ENCODE measurements at places on chromosomes 13 and 19.
A peak's percentile ranks its signal among the peaks of the same experiment; 100 is the strongest.

- DNase-seq, result no peak
These were observed 42.7 kb upstream of the SLC15A1 start for GRCh38 chr13:98795220-98795619.

- no peak for DNase-seq
These were observed 150.6 kb downstream of the LHFPL6 start for GRCh38 chr13:39452417-39452816.

DNA sequence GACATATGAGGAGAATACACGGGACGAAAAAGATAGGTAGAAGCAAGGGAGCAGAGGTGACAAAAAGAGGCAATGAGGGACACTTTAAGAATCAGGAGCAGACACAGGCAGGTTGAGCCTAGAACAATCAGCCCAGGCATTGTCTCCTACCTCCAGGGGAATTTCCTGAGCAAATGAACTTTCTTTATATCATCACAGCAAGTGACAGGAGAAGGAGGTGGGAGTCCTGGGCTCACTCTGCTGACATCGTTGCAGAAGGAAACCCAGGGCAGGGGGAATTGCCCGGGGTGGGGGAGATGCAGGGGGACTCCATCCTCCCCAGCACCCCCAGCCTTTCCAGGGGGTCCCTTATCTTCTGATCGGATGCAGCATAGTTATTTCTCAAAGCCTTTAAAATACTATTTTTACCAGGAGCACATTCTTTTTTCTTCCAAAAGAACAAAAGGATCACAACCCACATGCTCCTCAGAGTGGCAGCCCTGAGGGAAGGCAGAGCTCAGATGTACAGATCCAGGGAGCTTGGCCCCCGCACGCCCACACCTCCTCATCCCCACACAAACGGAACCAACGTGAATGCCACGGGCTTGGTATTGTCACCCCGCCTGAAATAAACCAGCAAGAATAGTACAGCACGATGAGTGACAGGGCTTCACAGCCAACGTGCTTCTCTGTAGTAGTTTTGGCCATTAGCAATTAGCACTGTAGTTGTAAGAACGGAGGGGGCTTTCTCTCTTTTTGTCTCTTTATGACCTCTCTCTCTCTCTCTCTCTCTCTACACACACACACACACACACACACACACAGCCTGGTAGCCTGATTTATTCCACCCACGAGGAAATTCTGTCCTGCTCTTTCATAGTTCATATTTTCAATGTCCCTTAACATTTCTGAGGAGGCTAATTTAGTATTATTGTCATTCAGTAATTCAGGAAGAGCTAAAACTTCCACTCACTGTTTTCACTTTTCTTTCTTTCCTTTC is 169.5 kb upstream of the UBL3 start:
- DNase-seq, result no peak

- DNase-seq, result no peak
These were observed 51.2 kb downstream of the FLT3 start for GRCh38 chr13:28049215-28049614.

DNA sequence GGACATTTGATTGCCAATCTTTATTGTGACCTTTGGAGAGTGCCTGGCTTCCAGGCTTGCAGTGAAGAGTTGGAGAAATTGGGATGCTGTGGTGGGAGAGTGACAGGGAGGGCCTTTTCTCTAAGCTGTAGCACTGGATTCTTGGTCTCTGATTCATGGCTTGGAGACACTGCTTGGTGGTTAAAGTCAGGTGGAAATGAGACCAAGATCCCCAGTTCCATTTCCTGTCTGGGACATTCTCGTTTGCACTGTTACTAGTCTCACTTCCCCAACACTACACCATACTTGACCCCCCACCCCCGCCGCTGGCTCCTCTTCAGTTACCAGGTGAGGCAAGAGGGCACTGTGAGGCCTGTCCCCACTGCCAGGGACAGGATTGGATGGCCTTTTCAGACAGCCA is 2.9 kb downstream of the SUPT5H start:
- DNase-seq, result no peak

- peak; percentile 32 for DNase-seq
These were observed 39.9 kb upstream of the CCNE1 start for GRCh38 chr19:29771708-29772414.

- DNase-seq, result no peak
These were observed 388.9 kb upstream of the KLF12 start for GRCh38 chr13:74523057-74523456.

DNA sequence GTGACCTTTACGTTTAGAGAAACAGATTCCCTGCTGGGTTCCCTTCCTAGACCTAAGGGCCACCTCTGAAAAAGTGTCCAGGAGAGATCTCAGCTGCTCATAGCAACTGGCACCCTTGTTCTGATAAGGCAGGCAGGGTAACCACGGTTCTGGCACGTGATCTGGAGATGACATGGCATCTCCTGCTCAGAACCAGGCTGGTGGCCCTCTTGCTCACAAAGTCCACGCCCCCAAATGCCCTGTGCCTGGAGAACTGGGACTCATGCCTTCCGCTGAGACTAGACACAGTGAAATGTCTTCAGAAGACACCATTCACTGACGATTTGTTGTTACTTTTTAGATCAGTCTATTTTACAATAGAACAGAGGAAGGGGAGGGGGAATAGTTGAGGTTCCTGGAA is 174.1 kb downstream of the ZNF536 start:
- DNase-seq, result no peak

DNA sequence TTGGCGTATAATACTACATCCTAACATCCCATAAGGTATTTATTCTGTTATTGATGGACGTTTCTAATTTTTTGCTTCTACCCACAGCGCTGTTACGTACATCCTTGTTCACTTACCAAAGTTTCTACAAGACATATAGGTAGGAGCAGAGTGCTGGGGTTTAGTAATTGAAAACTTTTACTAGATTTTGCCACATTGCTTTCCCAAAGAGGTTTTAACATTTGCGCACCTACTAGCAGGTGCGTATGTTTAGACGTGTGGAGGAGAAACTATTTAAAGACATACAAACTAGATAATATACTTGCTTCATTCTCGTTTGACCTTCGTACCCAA is 559 bp upstream of the RPL21 start:
- DNase-seq, result no peak

- no peak for DNase-seq
These were observed 549 bp downstream of the ZNF583 start for GRCh38 chr19:56404705-56405056.

- DNase-seq, result no peak
These were observed 7.3 kb downstream of the LRRC8E start for GRCh38 chr19:7895565-7895964.

- DNase-seq, result no peak
These were observed 10.4 kb downstream of the SMARCA4 start for GRCh38 chr19:10971107-10971726.

GRCh38 chr19:53644061-53644816 is 12.4 kb downstream of the DPRX start:
- no peak for DNase-seq

DNA sequence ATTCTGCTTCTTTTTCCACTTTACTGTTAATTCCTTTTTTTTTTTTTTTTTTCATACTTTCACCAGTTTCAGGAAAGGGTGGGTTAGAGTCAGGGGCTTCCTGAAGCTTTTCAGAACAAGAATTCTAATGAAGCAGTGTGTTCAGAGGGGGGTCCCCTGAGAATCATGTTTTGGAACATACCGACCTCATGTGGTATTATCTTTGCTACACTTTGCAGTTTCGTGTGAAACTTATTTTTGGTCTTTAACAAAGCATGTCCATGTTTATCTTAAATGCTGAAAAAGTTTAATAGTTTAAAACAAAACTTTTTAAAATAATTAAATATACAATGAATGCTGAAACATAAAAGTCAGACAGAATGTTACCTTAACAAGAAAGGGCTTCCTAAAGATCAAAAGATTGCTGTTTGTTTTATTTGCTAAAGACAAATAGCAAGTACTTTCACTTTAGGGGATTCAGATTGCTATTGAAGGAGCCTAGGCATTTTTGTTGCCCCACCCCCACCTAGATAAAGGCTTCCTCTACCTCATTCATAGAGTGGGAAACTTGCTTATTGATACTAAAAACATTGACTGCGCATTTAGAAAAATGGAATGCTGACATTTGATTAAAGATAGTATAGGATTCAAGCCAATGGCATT is 21.1 kb upstream of the POMP start:
- no peak for DNase-seq

DNA sequence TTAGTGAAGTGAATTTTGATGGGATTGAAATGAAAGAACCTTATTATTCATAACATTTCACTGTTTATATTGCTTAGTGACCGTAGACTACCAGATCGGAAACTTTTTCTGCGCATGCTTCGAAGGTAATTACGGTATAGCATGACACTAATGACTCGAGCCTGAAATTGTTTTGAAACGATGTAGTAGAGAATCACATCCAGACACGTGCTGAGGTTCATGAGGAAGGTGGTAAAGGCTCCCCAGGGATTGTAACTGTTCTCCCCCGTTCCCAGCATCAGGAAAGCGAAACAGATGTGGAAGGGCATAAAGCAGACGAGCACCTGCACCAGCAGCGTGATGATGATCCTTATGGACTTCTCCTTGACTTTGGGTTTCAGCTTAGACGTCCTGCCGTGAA is 3.3 kb downstream of the GPR18 start:
- DNase-seq, result no peak

DNA sequence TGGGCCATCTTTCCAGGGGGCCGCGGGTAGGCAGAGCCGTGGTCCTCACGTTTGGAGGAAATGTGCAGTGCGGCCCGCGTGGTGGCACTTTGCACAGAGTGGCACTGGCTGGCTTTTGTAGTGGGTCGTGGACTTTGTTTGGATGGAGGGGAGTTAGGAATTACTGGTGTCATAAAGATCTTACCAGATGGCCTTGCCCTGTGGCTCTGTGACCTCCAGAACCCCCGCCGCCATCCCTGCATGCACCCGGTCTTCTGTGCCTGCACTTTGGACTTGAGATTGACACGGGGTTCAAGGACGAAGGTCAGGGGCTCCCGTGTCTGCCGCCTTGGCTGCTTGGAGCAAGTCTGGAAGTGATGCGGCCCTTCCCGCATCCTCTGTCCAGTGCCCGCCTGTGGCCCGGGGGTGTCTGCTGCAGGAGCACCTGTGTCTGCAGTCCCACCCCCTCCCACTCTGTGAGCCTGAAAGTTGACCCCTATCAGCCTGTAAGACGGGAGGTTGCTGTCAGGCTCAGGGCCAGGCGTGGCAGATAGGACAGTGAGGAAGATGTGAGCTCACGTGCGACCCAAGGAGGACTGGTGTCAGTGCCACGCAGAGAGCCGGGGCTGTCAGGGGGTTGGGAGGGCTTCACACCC is 2.2 kb downstream of the GNA11 start:
- DNase-seq, result no peak

- no peak for DNase-seq
These were observed 11.3 kb upstream of the TNFRSF19 start for GRCh38 chr13:23558675-23559536.

DNA sequence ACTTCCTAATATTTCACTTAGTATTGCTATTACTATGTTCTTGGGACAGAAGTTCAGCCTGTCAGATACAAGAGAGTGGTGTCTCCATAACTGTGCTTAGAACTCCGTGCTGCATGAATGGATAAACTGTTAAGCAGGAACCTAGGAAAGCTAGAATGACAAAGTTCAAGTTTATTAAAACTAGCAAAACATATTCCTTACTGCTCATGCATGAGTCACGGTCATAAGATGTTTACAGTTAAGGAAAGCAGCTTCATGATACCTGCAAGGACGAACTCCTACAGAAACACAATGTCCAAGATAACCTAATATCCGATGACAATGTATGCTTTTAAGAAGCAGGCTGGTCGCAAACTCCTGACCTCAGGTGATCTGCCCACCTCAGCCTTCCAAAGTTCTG is 6.0 kb upstream of the ZNF765 start:
- DNase-seq, result no peak

DNA sequence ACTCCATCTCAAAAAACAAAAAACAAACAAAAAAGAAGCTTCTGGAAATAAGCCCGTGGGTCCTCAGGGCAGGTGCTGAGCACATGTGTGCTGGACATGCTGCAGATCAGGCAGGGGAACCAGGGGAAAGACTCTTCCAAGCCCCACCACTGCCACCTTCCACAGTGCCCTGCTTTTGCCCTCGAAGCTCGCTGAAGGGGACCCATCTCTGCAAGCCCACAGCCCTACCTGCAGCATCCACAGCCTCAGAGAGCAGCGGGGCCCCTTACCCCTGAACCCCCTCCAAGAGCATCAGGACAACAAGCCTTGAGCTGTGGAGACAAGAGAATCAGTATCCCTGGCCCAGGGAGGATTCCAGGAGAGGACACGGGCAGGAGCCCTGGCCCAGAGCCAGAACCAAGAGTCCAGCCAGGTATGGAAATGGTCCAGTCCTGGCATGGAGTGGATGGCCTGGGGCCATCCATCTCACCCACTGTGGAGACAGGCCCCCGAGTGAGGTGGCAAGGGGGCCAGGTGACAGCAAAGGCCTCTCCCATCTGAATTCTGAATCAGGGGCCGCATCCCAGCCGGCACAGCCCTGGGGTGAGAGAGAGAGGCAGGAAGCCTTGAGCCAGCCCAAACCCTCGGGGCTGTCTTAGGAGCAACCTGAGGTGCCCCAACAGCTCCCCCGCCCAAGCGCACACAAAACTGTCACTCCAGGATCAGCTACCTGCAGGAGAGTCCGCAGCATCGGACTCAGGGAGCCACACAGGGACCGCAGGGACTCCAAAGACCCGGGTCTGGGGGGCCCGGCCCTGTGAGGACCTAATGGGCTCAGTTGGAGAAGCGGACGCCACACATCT is 51.8 kb upstream of the TPM4 start:
- DNase-seq, result no peak

DNA sequence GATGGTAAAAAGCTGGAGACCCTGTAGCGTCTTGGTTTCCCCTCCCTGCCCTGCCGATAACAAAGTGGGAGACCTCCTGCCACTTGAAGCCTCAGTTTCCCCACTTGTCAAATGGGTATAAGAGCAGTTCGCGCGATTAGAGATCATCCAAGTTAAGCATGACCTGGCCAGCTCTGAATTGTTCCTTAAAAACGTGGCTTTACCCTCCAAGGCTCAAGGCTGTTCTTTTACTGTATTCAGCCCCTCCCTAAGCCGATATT is 421 bp downstream of the TNPO2 start:
- peak; percentile 12 for DNase-seq

GRCh38 chr19:50478901-50479715 is 2.5 kb upstream of the GARIN5A start:
- DNase-seq, result no peak

DNA sequence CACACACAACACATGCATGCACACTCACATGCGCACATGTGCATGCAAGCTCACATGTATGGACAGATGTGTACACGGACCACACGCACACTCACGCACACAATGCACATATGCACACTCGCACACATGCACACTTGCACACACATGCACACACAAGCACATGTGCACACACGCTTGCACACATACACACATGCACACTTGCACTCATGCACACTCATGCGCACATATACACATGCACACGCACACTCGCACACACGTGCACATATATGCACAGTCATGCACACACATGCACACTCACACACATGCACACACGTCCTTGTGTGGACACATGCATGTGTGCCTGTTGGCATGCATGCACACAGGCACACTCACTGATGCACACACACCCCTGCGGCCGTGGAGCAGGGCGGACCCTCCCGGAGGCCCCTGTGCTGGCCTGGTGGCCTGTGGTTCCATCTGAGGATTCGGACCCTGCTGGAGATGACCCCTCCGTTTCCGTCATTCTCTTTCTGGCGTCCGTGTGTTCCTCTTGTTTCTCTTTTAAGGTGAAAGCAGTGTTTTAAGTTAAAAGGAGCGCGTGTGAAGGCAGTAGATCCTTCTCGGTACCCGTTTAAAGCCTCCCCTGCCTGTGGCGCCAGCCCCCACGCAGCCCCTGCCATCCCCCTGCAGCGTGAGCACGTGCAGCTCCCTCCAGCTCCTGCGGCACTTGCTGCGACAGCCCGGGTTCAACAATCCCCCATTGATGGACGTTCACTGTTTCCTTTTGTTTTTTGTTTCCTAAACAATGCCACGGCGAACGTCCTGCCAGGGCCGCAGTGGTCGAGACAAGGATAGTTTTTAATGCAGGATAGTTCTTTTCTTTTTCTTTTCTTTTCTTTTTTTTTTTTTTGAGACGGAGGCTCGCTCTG is 5.6 kb downstream of the NDUFS7 start:
- no peak for DNase-seq
